ENCODE measurements at places on chromosomes 6 and 20. TPM values are rescaled to one million over a fixed set of nuclear protein-coding genes. Genes with fewer than 3 reads are reported as not detected.

The PSMB1 gene
- 456 TPM for total RNA-seq

The ANKRD66 gene
- not detected for total RNA-seq

The MATN4 gene
- not detected for total RNA-seq

The WFDC10B gene
- total RNA-seq, result 0.39 TPM

The RAET1L gene
- not detected for total RNA-seq

The LGSN gene
- not detected for total RNA-seq

The FOXC1 gene
- total RNA-seq, result 6.5 TPM

The TP53TG5 gene
- not detected for total RNA-seq

The SRSF12 gene
- not detected for total RNA-seq

The KLHDC3 gene
- 119 TPM for total RNA-seq

The SMLR1 gene
- total RNA-seq, result not detected

The HLA-DMB gene
- total RNA-seq, result 0.16 TPM

The CSE1L gene
- total RNA-seq, result 172 TPM

The CLPSL1 gene
- not detected for total RNA-seq

The DOK5 gene
- total RNA-seq, result 0.31 TPM

All from HT1080 (cell line).